CD8-positive, alpha-beta memory T cell (primary cell): ENCODE measurements at places on chromosomes 5 and 9.

GRCh38 chr5:119410448-119411159, 41.7 kb upstream of the HSD17B4 start:
- DNase-seq: no peak
- no peak overlapping the region for H3K27ac ChIP-seq
- H3K4me1 ChIP-seq: peaks cover 9% of the 10 kb centered on the region
- H3K27me3 ChIP-seq: no peaks in the 10 kb centered on the region
- H3K4me3 ChIP-seq: no peak overlapping the region

- no peaks in the 10 kb centered on the region for H3K27me3 ChIP-seq
- no peaks in the 10 kb centered on the region for H3K36me3 ChIP-seq
- H3K4me3 ChIP-seq: no peak overlapping the region
- H3K4me1 ChIP-seq: no peaks in the 10 kb centered on the region
- no peak overlapping the region for H3K27ac ChIP-seq
Observed at GRCh38 chr9:36625006-36625615, 52.4 kb downstream of the MELK start.

- H3K36me3 ChIP-seq: no peaks in the 10 kb centered on the region
- no peak overlapping the region for H3K4me3 ChIP-seq
- DNase-seq: no peak
Observed at GRCh38 chr9:106974341-106974740, 111.4 kb downstream of the ZNF462 start.

- H3K27me3 ChIP-seq: no peaks in the 10 kb centered on the region
- H3K4me1 ChIP-seq: no peaks in the 10 kb centered on the region
- no peak for DNase-seq
- H3K36me3 ChIP-seq: no peaks in the 10 kb centered on the region
- no peak overlapping the region for H3K4me3 ChIP-seq
Observed at GRCh38 chr9:27829621-27830020, 256.3 kb upstream of the C9orf72 start.

DNA sequence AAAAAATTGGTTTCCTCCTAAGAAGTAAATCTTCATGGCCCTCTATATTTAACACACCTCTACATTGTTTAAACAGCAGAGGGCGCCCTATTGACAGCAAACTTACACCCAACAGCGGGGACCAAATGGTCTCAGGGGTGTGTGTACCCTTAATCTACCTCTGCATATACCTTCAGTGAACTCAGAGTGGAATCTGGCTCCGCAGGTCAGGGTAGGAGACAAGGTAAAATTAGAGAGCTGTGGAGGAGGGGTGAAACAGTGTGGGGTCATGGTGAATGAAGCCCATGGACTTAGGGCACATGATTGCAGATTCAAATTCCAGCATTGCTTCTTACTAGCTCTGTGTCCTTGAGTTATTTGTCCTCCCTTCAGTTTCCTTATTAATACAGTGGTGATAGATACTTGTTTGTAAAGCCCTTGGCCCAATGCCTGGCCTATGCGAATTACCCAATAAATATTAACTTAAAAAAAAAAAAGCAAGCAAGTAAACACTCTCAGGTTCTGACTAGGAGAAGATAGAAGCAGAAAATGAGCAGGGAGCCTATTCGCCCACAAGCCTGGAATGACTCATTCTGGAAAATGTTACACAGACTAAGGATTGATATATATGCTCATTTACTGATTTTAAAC, 122.9 kb downstream of the CAVIN4 start:
- DNase-seq: no peak
- no peaks in the 10 kb centered on the region for H3K27me3 ChIP-seq
- H3K36me3 ChIP-seq: no peaks in the 10 kb centered on the region

DNA sequence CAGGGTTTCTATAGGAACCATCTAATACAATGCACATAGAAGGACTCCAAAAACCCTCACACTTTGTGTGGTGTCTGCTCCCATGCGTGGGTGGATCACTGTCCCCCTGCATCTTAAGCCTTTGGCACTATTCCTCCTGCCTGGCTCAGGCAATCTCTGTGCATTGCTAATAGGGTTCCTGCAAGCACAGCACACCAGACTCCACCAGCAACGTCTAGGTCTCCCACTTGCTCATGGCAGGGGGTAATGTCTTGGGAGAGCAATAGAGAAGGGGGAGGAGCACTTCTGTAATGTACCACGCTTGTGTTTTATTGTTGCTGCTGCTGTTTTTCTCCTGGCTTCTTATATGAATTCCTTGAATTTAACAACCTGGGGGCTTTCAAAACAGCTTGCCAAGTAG, 182.6 kb upstream of the GLRA1 start:
- H3K27me3 ChIP-seq: no peaks in the 10 kb centered on the region
- DNase-seq: no peak
- no peaks in the 10 kb centered on the region for H3K36me3 ChIP-seq
- no peaks in the 10 kb centered on the region for H3K4me1 ChIP-seq
- H3K4me3 ChIP-seq: no peak overlapping the region

- no peaks in the 10 kb centered on the region for H3K36me3 ChIP-seq
- no peak overlapping the region for H3K4me3 ChIP-seq
- DNase-seq: no peak
- no peak overlapping the region for H3K27ac ChIP-seq
- no peaks in the 10 kb centered on the region for H3K27me3 ChIP-seq
Observed at GRCh38 chr5:164048359-164048926, 543.0 kb downstream of the MAT2B start.

- DNase-seq: no peak
- H3K27me3 ChIP-seq: peaks cover 3% of the 10 kb centered on the region
- no peak overlapping the region for H3K4me3 ChIP-seq
- H3K36me3 ChIP-seq: no peaks in the 10 kb centered on the region
- H3K4me1 ChIP-seq: no peaks in the 10 kb centered on the region
Observed at GRCh38 chr9:130332384-130332926, 66.9 kb downstream of the HMCN2 start.

DNA sequence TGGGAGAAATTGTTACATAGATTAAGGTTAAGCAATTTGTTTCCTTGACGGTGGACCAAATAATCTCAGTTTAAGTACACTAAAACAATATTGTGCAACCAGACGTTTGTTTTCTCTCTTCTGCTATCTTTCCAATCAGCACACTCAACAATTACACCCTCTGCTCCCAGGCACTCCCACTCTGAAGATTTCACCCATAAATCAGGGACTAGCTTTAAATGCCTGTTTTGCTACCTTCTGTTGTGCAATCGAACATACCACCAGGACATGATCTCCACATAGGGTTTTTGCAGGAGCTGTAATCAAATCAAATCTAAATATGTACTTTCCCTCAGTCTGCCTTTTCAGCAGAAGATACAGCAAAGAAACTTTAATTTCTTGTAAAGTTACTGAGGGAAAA, 405.8 kb upstream of the TLE4 start:
- no peak for DNase-seq
- H3K27me3 ChIP-seq: no peaks in the 10 kb centered on the region
- no peak overlapping the region for H3K27ac ChIP-seq
- no peaks in the 10 kb centered on the region for H3K36me3 ChIP-seq

DNA sequence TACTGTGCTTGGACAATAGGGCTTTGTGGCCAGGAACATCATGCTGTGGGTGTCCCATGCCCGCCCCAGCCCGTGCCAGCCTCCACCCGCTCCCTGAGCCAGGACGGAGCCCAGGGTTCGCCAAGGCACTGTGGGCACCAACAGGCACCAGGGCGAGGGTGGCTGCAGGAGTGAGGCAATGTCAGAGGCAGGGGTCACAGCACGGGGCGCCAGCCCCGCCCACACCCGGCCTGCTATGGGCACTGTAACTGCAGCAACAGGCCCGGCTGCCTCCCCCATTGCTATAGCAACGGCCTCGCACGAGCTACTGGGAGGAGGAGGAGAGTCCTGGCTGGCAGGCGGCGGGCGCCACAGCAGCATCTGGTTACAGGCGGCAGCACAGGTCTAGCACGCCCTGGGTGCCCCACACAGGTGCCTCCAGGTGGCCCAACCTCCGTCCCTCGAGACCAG, 2.5 kb downstream of the ABCA2 start:
- H3K27me3 ChIP-seq: no peaks in the 10 kb centered on the region
- H3K36me3 ChIP-seq: no peaks in the 10 kb centered on the region
- H3K4me3 ChIP-seq: no peak overlapping the region
- DNase-seq: peak; percentile 69
- H3K4me1 ChIP-seq: peaks cover 33% of the 10 kb centered on the region
